ENCODE measurements at places on chromosomes 6 and 20. TPM values are rescaled to one million over a fixed set of nuclear protein-coding genes. Genes with fewer than 3 reads are reported as not detected.

DNA sequence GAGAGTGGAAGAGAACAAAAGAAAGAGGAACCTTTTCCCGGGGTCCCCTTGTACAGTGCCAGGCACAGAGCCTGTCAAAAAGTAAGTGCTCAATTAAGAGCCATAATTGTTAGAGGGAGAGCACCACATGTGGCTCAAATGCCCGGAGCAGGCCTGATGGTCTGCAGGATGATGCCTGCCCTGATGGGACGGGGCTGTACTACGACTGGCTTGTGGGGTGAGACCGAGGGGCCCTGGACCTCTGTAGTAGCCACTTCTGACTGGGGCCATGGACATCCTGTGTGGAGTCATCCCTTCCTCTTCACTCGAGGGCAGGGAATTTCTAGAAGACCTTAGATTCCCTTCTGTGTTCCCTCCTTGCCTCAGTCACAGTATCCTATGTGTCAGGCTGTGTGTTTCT is 47.9 kb downstream of the KCNK5 start:
- DNase-seq, result no peak

- DNase-seq, result no peak
These were observed 86.1 kb upstream of the EYA2 start for GRCh38 chr20:46808565-46808964.

- DNase-seq, result peak; percentile 83
These were observed 78.0 kb downstream of the PTPN1 start for GRCh38 chr20:50588034-50588736.

DNA sequence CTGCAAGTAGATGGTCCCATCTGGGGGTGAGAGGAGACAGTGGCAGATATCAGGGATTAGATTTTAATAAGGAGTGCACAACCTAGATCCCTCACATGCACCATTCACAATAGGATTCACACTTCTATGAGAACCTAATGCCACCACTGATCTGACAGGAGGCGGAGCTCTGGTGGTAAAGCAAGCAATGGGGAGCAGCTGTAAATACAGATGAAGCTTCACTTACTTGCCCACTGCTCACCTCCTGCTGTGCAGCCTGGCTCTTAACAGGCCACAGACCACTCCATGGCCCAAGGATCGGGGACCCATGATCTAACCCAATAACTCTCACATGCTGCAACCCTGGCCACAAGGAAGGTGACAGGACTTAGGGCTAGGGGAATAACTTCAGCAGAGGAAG is 75.4 kb downstream of the ZNF133 start:
- DNase-seq, result no peak

- DNase-seq, result no peak
These were observed 238.2 kb upstream of the NOX3 start for GRCh38 chr6:155693573-155694418.

DNA sequence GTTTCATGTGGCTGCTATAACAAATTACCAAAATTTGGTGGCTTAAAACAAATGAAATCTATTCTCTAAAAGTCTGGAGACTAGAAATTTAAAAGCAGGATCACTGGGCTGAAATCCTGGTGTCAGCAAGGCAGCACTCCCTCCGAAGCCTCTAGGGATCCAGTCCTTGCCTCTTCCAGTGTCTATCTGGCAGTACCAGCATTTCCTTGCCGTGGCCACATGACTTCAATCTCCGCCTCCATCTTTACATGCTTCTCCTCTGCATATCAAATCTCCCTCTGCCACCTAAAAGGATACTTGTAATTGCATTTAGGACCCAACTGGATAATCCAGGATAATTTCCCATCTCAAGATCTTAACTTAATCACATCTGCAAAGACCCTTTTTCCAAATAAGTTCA is 30.2 kb downstream of the ARHGAP18 start:
- no peak for DNase-seq

- DNase-seq, result peak; percentile 13
These were observed 116.3 kb downstream of the ANKRD60 start for GRCh38 chr20:58112017-58112781.

GRCh38 chr6:32462609-32463008 is 22.9 kb downstream of the HLA-DRA start:
- DNase-seq, result no peak

BMP5 gene
- not detected for total RNA-seq

EIF2S2 gene
- total RNA-seq, result 188 TPM

GNAS-AS1 gene
- 11.3 TPM for total RNA-seq

IP6K3 gene
- total RNA-seq, result 0.46 TPM

SGK2 gene
- total RNA-seq, result not detected

MAFB gene
- 1.0 TPM for total RNA-seq

SPATS1 gene
- not detected for total RNA-seq

SAMD3 gene
- total RNA-seq, result 0.26 TPM

RBPJL gene
- total RNA-seq, result not detected
